ENCODE measurements at places on chromosomes 1 and 21.

DNA sequence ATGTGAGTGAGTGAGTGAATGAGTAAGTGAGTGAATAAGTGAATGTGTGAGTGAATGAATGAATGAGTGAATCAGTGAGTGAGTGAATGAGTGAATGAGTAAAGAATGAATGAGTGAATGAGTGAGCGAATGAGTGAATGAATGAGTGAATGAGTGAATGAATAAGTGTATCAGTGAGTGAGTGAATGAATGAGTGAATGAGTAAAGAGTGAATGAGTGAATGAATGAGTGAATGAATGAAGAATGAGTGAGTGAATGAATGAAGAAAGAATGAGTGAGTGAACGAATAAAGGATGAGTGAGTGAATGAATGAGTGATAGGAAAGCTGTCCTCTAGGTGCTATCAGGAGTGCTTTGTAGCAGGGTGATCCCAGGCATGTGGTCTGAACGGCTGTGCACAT is 35.7 kb downstream of the CFAP74 start:
- no peak for DNase-seq

- peak; percentile 88 for DNase-seq
These were observed 24.8 kb downstream of the CSF1 start for GRCh38 chr1:109935451-109935900.

DNA sequence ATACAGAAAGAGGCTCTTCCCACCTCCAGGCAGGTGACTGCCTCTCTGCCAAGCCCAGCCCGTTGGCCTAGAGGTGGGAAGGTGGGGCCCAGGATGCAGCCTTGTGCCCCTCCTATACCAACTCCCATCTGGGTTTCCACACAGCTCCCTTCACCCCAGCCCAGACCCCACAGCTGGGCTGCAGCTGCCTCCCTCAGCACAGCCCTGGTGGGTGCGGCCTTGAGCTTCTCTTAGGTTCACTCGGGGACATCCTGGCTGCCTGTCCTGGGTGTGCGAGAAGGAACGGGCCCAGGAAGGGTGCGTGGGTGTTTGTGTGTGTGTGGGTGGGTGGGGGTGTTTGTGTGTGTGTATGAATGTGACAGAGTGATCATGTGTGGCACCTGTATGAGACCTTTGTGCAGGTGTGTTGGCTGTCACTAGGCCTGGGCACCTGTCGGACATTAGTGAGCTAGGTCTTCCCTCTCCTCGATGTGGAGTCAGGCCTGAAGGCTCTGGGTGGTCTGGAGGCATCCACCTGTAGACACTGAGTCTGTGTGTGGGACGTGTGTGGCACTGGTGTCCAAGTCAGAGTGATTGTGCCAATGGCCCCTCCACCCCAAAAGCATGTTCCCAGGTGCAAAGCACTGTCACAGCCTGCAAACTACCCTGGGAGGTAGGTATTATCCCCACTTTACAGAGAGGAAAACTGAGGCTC is 30.7 kb downstream of the FOXO6 start:
- DNase-seq = no peak

DNA sequence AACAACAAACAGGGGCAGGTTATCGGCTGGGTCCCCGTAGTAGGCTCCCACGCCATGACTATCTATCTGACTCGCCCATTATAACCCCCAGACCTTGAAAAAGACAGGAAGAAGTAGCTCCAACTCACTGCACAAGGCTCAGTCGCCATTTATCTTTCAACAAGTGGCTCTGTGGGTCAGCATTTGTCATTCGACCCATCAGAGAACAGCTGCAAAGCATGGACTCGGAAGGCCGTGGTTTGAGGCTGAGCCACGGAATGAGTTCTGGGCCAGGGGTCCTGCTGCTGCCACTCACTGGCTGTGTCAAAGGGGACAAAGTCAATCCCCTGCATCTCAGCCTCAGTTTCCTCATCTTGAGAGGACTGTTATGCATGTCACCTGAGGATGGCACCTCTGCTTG is 131.0 kb downstream of the DMRTA2 start:
- DNase-seq = no peak

DNA sequence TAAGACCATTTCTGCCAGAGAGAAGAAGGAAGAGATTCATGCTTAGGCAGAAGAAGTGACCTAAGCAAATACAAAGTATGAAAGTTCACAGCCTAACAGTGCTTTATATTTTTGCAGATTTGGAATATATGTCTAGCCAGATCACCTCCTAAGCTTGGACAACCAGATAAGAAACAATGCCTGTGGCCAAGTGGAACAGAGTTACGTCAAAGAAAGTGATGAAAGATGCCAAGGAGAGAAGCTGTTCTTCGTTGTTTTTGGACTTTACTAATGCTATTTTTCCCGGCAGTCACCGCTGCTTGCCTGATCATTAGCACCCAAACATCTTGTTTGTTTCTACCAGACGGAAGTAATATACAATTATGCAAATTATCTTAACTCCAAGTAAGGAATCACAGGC is 489.2 kb upstream of the C1orf87 start:
- no peak for DNase-seq

- DNase-seq = no peak
These were observed 45.8 kb downstream of the PDE9A start for GRCh38 chr21:42699196-42699595.

DNA sequence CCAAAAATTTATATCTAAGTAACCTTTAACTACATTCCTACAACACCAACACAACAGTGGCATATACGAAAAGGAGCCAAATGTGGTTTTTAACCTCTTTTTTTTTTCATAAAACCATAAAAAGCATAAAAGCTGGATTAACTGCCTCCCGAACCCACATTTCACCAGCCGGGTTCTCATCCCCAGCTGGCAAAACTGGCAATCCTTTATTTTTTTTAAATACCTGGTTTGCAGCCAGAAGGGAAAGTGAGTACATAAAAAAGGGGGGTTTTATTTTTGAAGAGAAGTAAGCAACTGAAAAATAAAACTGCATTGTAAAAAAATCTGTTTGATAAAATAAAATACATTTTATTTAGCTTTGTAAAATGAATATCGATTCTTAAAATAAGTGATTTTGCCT is 295.4 kb downstream of the AKT3 start:
- DNase-seq = no peak

DNA sequence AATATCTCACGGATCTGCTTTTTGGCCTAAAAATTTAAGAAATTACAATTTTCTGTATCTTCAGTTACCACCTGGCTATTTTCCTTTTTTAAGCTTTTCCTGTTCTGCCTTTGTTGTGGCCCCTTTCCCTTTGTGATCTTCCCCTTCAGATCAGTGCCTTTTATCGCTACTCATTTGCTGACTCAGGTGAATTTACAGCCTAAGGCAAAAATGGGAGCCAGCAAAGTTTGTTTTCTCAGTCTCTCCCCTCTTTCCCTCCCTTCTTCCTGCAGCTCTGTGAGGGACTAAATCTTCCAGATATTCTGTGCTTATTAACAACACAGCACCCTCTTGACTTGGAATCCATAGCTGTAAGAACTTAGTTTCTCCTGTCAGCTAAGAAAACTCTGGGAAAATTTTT is 5.3 kb upstream of the PRRC2C start:
- no peak for DNase-seq

DNA sequence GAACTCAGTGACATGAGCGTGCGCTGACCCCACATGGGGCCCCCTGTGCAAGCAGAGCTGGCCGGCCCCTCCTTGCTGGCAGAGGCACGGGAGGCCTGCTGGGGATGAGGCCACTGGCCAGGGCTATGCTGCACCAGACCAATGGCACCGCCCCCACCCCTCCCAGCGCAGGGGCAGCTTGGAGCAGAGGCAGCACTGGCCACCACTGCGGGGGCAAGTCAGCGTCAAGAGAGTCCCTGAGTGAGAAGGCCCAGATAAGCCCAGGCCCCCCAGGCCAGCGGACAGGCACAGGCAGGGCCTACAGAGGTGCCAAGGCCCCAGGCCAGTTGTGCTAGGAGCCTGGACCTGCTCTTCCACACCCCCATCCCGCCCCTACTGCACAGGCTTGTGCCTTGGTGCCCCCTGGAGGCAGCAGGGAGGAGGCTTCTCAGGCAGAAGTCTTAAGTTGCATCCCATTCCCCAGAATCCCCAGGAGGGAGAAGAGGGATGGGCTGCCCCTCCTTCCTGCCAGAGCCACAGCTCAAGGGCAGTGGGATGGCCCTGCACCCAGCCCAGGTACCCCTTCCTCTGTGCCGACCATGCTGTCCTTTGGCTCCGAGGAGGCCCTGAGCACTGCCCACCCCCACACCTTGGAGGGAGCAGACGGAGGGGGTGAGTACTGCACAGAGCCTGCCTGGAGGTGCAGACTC is 35.8 kb downstream of the EPHX1 start:
- DNase-seq = peak; percentile 26

- DNase-seq = no peak
These were observed 4.0 kb downstream of the HAO2 start for GRCh38 chr1:119372503-119373086.

- no peak for DNase-seq
These were observed 1.1 kb upstream of the TRIM58 start for GRCh38 chr1:247855911-247856310.

DNA sequence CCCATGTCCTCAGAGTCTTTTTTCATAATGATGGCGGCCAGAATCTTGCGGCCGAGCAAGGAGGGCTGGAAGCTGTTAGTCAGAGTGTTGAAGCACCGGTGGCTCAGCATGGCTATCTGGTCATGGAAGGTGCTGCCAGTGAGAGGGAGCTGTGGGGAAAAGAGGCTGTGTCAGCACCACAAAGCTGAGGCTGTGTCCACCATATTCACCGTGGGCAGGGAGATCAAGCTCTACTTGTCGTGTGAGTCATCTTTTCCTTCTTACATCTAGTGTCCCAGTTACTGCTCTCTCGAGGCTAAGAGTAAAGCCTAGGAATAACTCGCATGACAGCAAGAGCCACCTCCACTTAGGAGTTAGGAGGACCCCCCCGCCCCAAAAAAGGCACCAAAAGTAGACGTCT is 18.2 kb downstream of the ADAR start:
- no peak for DNase-seq

- no peak for DNase-seq
These were observed 111.5 kb upstream of the SLC45A1 start for GRCh38 chr1:8206391-8206790.

DNA sequence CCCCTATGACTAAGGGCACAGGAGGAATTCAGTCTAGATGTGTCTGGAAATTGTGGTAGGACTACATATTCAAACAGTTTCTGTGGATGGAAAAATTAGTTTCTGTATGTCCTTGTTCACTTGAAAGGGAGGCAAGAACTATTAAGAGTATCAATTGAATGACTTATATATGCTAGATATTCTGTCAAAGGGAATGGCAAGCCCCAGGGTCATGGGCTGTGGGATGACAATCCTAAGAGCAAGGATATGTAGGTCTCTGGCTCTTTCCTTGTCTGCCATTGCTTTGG is 383.5 kb upstream of the B3GALT2 start:
- DNase-seq = no peak

GRCh38 chr1:29875557-29876028 is 639.3 kb downstream of the PTPRU start:
- peak; percentile 44 for DNase-seq

DNA sequence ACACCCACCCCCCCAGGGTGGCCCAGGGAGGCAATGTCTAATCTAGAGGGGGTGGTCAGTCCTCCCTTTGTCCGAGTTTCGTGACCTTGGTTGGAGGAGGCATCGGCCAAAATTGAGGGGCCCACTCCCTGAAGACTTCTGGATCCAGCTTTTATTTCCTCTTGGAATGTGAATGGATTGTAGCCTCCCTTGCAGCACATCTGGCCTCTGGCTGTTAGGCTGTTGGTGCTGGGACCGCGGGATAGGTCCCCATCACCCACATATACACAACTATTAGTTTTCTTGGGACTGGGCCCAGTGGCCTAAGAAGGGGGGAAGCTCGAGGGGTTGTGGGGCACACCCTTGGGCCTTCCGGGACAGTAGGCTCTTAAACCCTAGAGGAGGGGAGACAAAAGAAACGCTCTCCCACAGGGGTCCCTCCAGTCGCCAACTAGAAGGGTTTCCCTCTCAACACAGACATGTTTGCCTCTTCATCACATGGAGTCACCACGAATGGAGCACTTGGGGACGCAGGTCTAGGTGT is 2.5 kb downstream of the LHX4 start:
- no peak for DNase-seq

DNA sequence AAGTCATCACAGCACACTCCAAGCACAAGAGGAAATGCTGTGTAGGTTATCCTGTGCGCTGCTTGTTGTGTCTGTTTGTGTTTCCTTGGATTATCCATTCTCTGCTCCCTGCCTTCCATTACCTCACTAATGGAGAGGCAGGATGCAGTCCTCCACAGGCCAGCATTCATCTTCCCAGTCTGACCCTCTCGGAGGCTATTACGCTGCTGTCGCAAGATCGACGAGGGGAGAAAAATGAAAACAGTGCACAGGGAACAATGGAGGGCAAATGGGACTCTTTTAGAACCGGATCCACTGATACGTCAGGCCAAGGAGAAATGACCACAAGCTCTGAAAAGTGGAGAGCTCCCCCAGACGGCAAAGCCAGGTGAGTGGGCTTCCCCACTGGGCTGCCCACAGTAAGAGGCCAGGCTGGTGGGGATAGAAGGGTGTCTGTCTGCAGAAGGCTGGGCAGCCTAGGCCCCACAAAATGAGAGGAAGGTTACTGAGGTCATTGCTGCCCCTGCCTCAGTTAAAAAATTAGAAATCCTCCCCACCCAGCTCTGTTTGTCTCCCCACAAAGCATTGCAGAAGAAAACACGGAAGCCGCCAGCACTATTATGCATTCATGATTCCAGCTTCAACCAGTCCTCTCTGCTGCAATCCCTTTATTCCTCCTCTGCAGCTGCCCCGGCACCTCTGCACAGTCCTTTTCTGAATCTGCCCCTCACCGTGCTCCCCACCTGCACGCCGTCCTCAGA is 21.7 kb downstream of the LRRN2 start:
- DNase-seq = no peak

GRCh38 chr1:158537609-158538008 is 16.6 kb downstream of the OR6Y1 start:
- no peak for DNase-seq

DNA sequence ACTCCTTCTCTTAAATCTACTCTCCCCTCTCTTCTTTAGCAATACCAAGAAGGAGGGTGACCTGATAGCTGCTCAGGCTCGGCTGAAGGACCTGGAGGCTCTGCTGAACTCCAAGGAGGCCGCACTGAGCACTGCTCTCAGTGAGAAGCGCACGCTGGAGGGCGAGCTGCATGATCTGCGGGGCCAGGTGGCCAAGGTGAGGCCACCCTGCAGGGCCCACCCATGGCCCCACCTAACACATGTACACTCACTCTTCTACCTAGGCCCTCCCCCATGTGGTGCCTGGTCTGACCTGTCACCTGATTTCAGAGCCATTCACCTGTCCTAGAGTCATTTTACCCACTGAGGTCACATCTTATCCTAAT is 16.0 kb downstream of the LMNA start:
- DNase-seq = no peak

DNA sequence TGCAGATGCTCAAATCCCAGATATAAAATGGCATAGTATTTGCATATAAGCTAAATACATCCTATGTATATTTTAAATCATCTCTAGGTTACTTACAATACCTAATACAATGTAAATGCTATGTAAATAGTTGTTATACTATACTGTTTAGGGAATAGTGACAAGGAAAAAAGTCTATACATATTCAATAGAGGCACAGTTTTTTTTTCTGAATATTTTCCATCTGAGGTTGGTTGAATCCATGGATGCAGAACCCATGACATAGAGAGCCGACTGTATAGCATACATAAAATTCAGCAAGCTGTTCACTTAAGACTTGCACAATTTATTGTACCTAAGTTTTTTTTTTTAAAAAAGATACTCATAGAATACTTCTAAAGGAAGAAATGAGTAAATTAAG is 6.5 kb downstream of the TAF13 start:
- no peak for DNase-seq

- no peak for DNase-seq
These were observed 50.6 kb downstream of the WDR64 start for GRCh38 chr1:241702442-241703373.

- DNase-seq = peak; percentile 1
These were observed 25.6 kb upstream of the RGS13 start for GRCh38 chr1:192610112-192610889.

Measured in cerebellum (tissue), 4 donors.